ENCODE measurements at places on chromosomes 5 and 9.

DNA sequence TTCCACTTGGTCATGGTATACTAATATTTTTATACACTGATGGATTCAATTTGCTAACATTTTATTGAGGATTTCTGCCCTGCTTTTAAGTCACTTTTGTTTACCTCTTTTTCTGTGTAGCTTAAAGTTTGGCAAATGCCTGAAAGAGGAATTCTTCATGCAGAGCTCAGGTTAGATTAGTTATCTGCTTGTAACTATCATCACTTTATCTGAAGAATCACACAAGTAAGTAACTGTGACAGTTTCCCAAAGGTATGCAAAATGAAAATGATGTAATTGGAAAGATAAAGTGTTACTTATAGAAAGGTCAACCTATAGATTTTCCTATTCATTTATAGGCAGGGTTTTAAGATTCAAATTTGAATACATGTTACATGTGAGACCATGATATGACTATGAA lies 188.8 kb upstream of the ACTBL2 start:
- no peak for DNase-seq

GRCh38 chr9:3662671-3663070 lies 136.9 kb upstream of the RFX3 start:
- no peak for DNase-seq

GRCh38 chr9:136943291-136944211 lies 987 bp downstream of the FBXW5 start:
- peak; percentile 68 for DNase-seq

GRCh38 chr9:128556926-128557634 lies 4.7 kb downstream of the SPTAN1 start:
- no peak for DNase-seq

GRCh38 chr5:88486431-88486830 lies 217.8 kb upstream of the TMEM161B start:
- no peak for DNase-seq

GRCh38 chr5:6340100-6340499 lies 38.2 kb downstream of the MED10 start:
- no peak for DNase-seq

DNA sequence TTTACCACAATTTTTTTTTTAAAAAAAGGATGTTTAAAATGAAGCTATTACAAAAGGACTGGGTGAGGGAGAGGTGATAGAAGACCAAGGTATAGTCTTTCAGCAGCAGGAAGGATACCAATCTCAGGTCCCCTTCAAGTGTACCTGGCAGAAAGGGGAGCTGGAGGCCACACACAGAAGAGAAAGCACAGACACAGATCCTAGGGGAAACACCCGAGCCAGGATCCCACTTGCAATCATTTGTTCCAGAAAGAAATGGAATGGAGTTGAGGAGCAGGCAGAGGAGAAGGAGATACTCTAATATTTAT lies 5.6 kb downstream of the GNPDA1 start:
- no peak for DNase-seq

GRCh38 chr5:125232779-125233230 lies 486.4 kb upstream of the ZNF608 start:
- no peak for DNase-seq

DNA sequence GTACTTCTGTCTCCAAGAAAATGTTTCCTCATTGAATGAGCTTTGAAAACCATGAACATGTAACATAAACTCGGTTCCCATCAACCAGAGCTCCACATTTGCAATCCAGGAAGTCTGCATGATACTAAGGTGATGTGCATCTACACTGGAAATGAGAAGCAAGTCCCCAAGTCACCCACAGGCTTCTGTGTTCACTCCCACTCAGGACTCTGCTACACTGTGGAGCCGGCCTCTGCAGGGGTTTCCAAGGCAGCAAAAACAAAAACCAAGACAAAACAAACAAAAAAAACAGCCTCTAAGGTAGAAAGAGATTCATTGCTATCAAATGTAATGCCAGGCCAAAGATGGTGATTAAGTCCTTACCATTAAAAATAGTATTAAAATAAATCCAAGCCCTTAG lies 593.7 kb downstream of the IRX1 start:
- peak; percentile 51 for DNase-seq

- peak; percentile 12 for DNase-seq
These were observed 26.1 kb upstream of the MACIR start for GRCh38 chr5:103232393-103232999.

- no peak for DNase-seq
These were observed 24.6 kb downstream of the SPARC start for GRCh38 chr5:151661968-151662732.

GRCh38 chr9:70880535-70880934 lies 240.9 kb downstream of the TRPM3 start:
- DNase-seq: no peak

- no peak for DNase-seq
These were observed 516.5 kb downstream of the DNAH5 start for GRCh38 chr5:13427827-13428557.

GRCh38 chr9:16832101-16832500 lies 38.4 kb downstream of the BNC2 start:
- no peak for DNase-seq

GRCh38 chr9:83266666-83267496 lies 203.9 kb upstream of the RASEF start:
- DNase-seq: no peak

GRCh38 chr5:92104126-92104525 lies 721.0 kb upstream of the ARRDC3 start:
- no peak for DNase-seq

DNA sequence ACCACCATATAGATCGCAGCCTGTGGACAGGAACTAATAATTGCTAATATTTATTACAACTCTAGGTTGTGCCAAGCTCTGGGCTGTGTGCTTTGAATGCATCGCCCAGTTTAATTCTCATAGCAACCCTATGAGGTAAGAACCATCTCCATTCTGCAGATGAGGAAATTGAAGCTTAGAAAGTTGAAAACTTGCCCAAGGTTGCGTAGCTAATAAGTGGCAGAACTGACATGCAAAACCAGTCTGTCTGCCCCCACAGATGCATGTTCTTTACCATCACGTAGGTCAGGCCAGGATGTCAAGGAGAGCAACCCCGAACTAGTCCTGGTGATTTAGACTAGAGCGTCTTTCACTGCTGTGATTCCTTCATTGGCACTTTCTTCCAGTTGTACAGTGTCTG lies 15.6 kb downstream of the WWC1 start:
- no peak for DNase-seq

DNA sequence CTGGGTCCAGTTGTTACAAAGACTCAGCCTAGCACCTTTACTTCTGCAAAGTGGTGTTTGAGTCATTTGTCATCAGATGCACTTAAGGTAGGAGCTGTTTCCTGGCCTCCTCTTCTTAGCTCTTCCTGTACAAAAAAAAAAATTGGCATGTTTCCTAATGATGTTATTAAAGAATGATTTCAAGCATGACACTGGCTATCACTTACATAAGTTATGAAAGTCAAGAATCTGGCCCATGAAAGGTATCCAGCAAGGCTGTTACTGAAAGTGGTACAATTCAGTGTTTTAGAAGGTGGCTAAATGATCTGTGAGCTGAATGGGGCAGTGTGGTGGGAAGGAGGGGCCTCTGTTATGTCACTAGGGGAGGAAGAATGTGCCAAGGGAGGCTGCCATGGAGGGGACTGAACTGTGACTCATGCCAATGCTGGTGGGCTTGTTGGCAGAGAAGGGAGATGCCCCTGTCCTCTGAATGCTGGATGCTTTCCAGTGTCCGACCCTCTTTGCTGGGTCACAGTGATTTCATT lies 175.1 kb upstream of the MAP1B start:
- no peak for DNase-seq

DNA sequence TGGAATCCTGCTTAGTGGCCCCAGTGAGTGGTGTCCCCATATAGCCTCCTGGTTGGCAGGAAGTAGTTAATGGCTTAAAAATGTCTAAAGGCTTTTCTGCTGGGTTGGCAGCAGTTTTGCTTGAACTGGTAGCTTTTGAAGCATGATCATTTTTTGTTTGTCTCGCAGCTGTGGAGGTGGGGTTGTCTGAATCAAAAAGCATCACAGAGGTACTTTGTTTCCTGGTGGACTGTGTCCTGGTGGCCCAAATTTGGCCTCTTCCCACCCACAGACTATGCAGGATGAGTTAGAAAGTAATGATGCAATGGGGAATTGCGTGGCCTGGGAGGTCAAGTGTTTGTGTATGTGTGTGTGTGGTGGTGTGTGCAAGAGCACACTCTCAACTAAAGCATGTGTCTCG lies 322.7 kb downstream of the ARHGEF28 start:
- DNase-seq: no peak

GRCh38 chr9:126519660-126520420 lies 93.9 kb upstream of the LMX1B start:
- peak; percentile 45 for DNase-seq

DNA sequence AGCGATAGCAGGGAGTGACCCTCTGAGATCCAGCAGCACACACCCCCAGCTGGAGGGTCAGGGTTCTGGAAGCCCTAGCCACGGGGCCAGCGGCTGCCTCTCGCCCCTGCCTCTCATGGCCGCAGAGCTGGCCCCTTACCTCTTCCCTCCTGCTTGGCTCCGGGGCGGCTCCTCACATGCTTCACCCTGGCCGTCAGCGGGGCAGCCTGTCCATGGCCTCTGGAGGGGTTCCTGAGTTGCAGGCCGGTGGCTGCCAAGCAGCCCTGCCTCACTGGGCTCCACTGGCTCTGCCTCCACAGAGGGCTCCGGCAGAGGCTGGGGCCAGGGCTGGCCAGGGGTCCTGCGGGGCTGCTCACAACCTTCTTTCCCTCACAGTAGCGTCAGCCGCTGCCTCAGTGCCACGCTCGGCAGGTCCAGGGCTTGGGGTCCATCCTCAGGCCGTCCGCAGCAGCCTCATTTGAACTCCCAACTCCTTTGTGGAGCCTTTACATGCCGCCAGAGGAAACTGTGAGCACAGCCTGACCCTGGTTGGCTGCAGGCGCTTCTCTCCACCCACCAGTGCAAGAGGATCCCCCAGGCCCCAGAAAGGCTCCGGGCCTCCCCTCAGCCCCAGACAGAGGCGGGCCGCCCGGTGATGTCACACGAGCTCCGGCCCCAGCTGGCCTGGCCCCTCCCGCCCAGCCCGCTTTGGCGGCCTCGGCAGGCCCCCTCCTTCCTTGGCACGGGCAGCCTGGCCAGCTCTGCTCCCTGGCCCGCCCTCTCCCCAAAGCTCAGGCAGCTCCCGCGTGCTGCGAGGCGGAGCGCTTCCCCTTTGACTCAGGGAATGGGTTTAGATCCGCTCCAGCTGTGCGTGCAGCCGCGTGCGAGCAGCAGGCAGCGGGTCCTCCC lies at the start of gene ANGPTL2:
Gene ANGPTL2 (minus strand): TSS at position 460 of the 888 bp plus-strand sequence. CDS start 13,904 bp downstream, outside the sequence.
- peak; percentile 46 for DNase-seq

DNA sequence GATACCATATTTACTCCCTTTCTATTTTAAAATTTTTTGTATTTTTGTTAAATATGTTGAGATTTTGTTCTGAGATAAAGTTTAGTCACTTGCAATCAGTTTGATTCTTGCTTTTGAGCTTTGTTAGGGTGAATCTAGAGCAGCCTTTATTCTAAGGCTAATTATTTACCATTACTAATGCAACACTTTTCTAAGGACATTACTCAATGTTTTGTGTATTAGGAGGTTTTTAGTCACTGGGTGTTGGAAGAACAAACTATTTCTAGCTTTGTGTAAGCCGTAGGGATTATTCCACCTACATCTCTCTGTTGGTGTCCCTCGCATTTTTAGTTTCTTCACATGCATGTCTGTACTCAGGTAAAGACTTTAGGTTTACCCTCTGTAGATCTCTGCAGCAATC lies 379.5 kb upstream of the CD180 start:
- no peak for DNase-seq

DNA sequence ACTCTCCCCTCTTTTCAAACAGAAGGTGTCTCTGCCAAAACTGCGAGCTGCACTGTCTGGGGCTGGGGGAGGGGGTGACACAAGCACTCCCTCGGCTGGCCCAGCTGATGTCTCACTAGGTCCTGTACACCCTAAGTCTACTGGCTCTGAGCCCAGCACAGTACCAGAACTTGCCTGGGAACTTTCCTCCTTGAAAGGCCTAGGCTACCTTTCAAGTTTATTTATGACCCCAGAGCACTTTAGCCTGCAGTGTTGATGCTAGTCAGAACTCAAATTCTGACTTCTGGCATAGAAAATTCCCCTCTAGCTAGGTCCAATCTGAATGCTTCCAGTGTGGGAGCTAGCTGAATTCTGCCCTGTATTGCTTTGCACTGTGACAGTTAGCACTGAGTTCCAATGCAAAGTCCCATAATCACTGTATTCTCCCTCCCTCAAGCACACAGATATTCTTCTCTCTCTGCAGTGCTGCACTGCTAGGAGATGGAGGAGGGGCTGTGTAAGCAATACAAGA lies 10.5 kb downstream of the LURAP1L start:
- no peak for DNase-seq

DNA sequence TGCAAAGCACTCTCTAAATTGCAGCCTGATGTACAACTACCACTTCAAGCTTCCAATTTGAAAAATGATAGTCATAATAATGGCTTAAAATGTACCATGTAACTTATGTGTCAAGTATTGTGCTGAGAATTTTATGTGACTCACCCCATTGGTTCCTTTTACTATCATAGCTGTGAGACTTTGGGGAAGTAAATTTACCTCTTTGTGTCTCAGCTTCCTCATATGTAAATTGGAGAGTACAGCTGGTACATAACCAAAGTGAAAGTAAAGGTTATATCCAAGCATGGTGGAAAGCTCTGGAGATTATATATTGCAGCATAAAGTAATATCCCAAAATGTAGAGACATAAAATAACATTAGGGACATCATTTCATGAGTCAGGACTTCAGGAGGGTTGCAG lies 2200.4 kb upstream of the C9orf72 start:
- DNase-seq: no peak

- DNase-seq: no peak
These were observed 20.2 kb downstream of the NIPSNAP3B start for GRCh38 chr9:104784098-104784497.

DNA sequence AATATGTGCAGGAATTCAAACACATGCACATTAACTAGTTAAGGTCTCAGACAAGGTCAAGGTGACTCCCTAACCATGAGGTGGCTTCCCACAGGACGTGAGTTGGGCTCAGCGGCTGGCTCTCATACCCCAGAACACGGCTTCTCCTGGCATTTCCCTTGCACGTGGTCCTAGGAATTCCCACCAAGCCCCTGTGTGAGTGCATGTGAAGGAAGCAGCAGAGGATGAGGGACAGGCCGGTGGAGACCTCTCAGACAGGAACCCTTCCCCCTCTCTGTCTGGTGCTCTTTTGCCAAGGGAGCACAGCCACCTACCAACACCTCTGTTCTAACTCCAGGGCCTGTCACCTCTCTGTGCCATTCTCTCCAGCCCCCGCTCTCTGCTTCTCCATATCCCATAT lies 271.0 kb downstream of the FSTL4 start:
- DNase-seq: no peak

DNA sequence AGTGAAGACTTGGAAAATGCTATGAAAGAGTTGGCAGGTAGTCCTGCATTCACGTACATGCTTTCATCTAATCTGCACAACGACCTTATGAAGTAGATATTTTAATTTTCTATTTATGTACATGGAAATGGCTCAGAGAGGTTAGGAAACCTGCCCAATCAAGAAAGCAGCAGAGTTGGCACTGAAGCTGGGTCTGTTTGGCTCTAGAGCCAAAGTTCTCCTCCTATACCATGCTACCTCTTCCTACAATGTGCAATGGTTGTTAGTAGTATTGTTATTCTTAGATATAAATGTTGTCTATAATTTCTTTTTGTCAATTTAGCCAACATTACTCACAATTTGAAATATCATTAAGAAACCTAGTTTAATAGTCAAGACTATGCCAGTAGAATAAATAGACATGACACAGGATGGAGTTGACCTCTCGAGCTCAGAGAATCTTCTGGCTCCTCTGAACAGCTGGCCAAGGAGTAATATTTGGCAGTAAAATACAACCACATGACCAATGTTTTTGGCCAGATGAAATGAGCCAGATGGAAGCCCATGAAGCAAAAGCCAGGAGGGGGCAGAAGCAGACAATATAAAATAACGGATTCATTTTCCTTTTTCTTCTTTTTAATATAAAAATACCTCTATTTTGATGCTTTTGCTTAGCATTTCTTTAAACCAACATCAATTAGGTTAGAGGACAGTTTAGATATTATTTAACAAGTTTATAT lies 542.3 kb downstream of the PDE4D start:
- DNase-seq: no peak

Data from activated CD4-positive, alpha-beta T cell treated with anti-CD3 and anti-CD28 coated beads for 36 hours (primary cell).